Effector memory CD4-positive, alpha-beta T cell (primary cell): ENCODE measurements at places on chromosomes 3 and 15.

DNA sequence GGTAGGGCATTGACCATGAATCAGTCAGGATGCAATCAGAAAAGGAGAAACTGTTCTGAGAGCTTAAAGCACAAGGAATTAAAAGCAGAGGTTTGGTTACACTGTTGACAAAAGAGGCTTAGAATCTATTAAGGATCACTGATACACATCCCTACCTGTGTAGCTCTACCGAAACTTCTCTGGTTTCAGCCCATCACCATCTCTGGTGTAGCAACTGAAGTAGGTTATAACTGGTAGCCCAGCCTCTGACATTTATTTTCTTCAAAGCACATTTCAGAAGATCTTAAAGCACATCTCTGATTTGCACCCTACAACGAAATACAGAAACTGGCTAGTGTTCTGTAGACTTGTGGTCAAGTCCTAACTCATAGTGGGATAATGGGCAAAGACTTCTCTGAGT is 283.7 kb downstream of the GBE1 start:
- H3K4me1 ChIP-seq: no peaks in the 10 kb centered on the region
- H3K4me3 ChIP-seq: no peak overlapping the region
- no peak for DNase-seq
- H3K36me3 ChIP-seq: no peaks in the 10 kb centered on the region

- H3K4me1 ChIP-seq: no peaks in the 10 kb centered on the region
- H3K4me3 ChIP-seq: no peak overlapping the region
- H3K27me3 ChIP-seq: no peaks in the 10 kb centered on the region
- H3K36me3 ChIP-seq: no peaks in the 10 kb centered on the region
Measured at GRCh38 chr15:76073554-76073953, 13.8 kb downstream of the TMEM266 start.

DNA sequence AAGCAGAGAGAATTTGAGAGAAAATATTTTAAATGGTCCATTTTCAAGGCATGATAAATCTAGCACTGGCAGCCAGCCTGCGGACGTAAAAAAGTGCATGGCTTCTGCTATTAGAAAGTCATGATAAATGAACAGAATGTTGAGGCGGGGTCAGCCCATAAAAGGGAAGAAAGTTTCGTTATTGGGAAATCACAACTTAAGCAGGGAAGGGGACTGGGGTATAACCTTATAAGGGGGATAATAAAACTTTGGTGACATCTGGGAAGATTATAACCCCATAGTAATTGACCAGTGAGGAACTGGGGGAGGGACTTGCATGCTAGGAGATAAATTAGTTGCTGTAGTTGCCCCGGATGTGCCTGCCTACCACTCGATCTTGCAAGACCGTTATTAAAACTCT is 88.4 kb upstream of the PLSCR4 start:
- no peak overlapping the region for H3K27ac ChIP-seq

DNA sequence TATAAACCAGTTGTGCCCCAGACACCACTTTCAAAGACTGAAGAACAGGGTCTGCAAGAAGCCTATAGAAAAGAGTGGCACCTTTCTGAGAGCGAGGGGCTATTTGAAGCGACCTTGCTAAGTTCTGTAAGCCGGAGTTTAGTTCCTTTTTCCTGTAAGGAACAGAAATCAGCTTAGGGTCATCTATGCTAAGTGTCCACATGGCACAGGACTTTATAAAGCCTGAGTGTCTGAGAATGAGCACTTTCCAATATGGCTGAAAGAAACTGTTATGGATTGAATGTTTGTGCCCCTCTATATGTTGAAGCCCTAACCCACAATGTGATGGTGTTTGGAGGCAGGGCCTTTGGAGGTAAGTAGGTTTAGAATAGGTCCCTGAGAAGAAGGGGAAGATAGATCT is 4.0 kb upstream of the A4GNT start:
- H3K27ac ChIP-seq: no peak overlapping the region
- no peak overlapping the region for H3K4me3 ChIP-seq
- no peaks in the 10 kb centered on the region for H3K4me1 ChIP-seq

- H3K27ac ChIP-seq: no peak overlapping the region
- no peaks in the 10 kb centered on the region for H3K36me3 ChIP-seq
- H3K4me1 ChIP-seq: no peaks in the 10 kb centered on the region
- no peak overlapping the region for H3K4me3 ChIP-seq
Measured at GRCh38 chr15:97874139-97874538, 86.4 kb upstream of the ARRDC4 start.

GRCh38 chr3:150599611-150600297 is 3.4 kb upstream of the SELENOT start:
- H3K36me3 ChIP-seq: no peaks in the 10 kb centered on the region
- peaks cover 11% of the 10 kb centered on the region for H3K4me1 ChIP-seq
- H3K27me3 ChIP-seq: no peaks in the 10 kb centered on the region
- no peak overlapping the region for H3K4me3 ChIP-seq
- H3K27ac ChIP-seq: no peak overlapping the region

DNA sequence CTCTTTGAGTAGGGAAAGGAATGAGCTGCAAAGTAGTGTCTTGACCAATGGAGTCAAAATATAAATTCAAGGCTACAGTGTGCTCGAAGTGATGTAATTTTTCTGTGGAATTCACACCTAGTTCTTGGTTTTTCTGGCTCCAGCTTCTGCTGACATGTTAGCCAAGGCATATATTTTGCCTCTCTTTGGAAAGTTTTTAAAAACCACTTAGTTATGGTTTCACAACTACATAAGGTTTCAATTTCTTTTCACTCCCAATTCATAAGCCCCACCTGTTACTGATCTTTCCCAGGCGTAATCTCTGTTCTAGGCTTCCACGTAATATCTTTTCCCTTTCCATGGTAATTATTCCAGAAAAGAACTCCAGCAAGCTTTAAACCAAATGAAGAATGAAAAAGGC is 46.9 kb downstream of the GADL1 start:
- no peak overlapping the region for H3K4me3 ChIP-seq
- no peak for DNase-seq
- H3K27ac ChIP-seq: no peak overlapping the region

DNA sequence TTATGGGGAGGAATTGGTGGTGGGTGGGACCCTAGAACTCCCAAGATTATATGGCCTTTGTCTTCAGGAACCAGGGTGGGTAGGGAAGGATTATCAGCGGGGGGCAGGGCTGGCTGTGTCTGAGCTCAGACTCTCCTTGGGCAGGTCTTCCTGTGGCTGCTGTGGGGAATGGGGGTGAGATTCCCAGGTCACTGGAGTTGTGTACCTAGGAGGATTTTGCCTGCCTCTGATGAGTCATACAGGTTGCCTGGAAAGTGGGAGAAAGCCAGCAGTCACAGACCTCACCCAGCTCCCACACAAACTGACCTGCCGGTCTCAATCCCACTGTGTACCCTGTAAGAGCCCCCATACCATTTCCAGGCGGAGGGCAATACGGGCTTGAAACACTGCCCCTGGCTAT is 209.9 kb upstream of the CNTN3 start:
- H3K4me3 ChIP-seq: no peak overlapping the region
- no peaks in the 10 kb centered on the region for H3K27me3 ChIP-seq
- no peaks in the 10 kb centered on the region for H3K36me3 ChIP-seq
- no peak overlapping the region for H3K27ac ChIP-seq
- DNase-seq: no peak

GRCh38 chr3:63927422-63928280 is 15.5 kb upstream of the SCAANT1 start:
- DNase-seq: no peak
- no peaks in the 10 kb centered on the region for H3K4me1 ChIP-seq
- H3K36me3 ChIP-seq: peaks cover 9% of the 10 kb centered on the region
- H3K27me3 ChIP-seq: no peaks in the 10 kb centered on the region

- H3K36me3 ChIP-seq: no peaks in the 10 kb centered on the region
- H3K27ac ChIP-seq: no peak overlapping the region
- peaks cover 88% of the 10 kb centered on the region for H3K27me3 ChIP-seq
- peaks cover 41% of the 10 kb centered on the region for H3K4me1 ChIP-seq
Measured at GRCh38 chr15:89408372-89409183, 74.0 kb upstream of the POLG start.

DNA sequence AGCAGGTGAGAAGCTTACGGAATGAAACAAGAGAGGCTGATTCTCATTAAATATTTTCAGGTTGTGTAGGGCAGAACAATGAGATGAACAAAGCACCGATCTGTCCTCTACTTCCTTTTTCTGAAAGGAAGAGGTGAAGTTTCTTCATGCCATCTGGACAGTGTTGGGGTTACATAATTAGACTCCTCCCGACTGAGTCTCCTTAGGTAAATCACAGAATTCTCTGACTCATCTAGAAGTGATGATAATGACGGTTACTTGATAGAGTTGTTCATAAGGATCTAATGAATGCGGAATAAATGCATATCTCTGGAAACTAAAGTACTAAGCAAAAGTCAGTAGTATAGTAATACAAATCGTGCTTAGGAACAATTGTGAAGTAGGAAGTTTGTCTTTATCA is 21.2 kb downstream of the CRTC3 start:
- peaks cover 4% of the 10 kb centered on the region for H3K4me1 ChIP-seq
- DNase-seq: no peak
- H3K36me3 ChIP-seq: peaks cover 4% of the 10 kb centered on the region

- no peak for DNase-seq
- H3K27me3 ChIP-seq: peaks cover 44% of the 10 kb centered on the region
- no peaks in the 10 kb centered on the region for H3K4me1 ChIP-seq
- H3K36me3 ChIP-seq: no peaks in the 10 kb centered on the region
- no peak overlapping the region for H3K27ac ChIP-seq
Measured at GRCh38 chr3:123449102-123449996, 459 bp upstream of the ADCY5 start.

DNA sequence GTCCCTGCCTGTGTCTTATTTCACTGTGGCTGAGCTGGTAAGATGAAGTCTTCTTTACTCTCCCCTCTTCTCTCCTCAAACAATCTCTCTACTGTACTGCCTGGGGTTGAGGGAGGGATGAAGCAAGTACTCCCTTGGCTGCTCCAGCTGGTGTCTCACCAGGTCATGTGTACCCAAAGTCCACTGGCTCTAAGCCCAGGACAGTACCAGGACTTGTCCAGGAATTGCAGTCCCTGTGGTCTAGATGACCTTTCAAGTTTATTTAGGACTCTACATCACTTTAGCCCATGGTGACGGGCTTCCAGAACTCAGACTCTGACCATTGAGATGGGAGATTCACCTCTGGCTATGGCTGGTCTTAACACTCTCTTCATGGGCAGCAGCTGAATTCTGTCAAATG is 17.5 kb upstream of the SLC27A2 start:
- no peaks in the 10 kb centered on the region for H3K36me3 ChIP-seq
- H3K4me1 ChIP-seq: no peaks in the 10 kb centered on the region
- no peak overlapping the region for H3K27ac ChIP-seq
- H3K4me3 ChIP-seq: no peak overlapping the region
- H3K27me3 ChIP-seq: peaks cover 5% of the 10 kb centered on the region

- no peaks in the 10 kb centered on the region for H3K4me1 ChIP-seq
- no peaks in the 10 kb centered on the region for H3K36me3 ChIP-seq
- no peak for DNase-seq
- H3K27ac ChIP-seq: no peak overlapping the region
- no peak overlapping the region for H3K4me3 ChIP-seq
Measured at GRCh38 chr3:128707928-128708494, 18.0 kb upstream of the RAB7A start.

GRCh38 chr15:75843678-75844581 is 683 bp downstream of the UBE2Q2 start:
- H3K27me3 ChIP-seq: no peaks in the 10 kb centered on the region
- H3K36me3 ChIP-seq: no peaks in the 10 kb centered on the region
- H3K4me1 ChIP-seq: peaks cover 34% of the 10 kb centered on the region
- peak; percentile 28 for DNase-seq
- peak overlapping the region; percentile 87 for H3K4me3 ChIP-seq

- H3K27me3 ChIP-seq: no peaks in the 10 kb centered on the region
- no peaks in the 10 kb centered on the region for H3K36me3 ChIP-seq
- no peak within 1 kb of the TSS for H3K27ac ChIP-seq
- no peak within 1 kb of the TSS for H3K4me3 ChIP-seq
- DNase-seq: no peak
Measured at GRCh38 chr3:46717447-46718231, at the start of gene PRSS50. Gene PRSS50 (minus strand): TSS chr3:46717869. CDS start chr3:46717824, 45 bp downstream.

- no peaks in the 10 kb centered on the region for H3K27me3 ChIP-seq
- H3K36me3 ChIP-seq: peaks cover 34% of the 10 kb centered on the region
- H3K27ac ChIP-seq: no peak overlapping the region
- no peak for DNase-seq
Measured at GRCh38 chr3:47034868-47035489, 55.5 kb downstream of the NBEAL2 start.

DNA sequence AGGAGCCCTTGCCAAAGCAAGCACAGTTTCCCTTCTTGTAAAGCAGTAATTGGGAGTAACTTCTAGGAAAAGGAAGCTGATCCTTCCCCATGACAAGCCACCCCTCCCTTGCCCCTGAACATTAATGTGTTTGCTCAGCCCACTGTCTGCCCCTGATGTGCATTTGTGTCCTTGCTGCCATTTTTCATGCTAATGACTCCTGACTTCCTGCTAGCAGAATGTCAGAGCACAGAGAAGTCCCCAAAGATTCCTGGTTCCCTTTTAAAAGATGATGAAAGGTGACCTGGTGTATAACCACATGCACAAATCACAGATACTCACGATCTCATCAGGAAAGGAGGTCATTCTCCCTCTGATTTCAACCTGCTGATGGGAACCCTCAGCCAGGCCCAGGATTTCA is 44.2 kb upstream of the WNT5A start:
- no peak overlapping the region for H3K27ac ChIP-seq
- H3K4me3 ChIP-seq: no peak overlapping the region
- no peaks in the 10 kb centered on the region for H3K4me1 ChIP-seq
- H3K27me3 ChIP-seq: no peaks in the 10 kb centered on the region
- H3K36me3 ChIP-seq: no peaks in the 10 kb centered on the region
- no peak for DNase-seq

DNA sequence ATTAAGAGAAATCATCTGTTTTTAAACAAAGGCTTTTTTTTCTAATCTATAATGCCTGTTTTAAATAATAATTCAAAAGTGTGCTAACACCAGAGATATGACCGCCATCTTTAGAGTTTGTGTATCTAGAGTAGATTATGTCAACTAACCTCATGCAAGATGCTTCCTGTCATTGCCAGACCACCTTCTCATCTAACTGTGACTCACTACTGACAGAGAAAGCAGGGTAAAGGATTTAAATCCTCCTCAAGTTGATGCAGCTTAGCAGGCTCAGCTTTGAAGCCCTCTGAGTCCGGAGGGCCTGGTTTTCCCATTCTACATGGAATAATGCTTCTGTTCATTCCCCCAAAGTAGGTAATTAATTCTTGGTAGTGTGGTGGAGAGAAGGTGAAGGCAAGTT is 108.5 kb downstream of the ECT2 start:
- no peak for DNase-seq
- no peak overlapping the region for H3K4me3 ChIP-seq
- peaks cover 2% of the 10 kb centered on the region for H3K27me3 ChIP-seq
- no peaks in the 10 kb centered on the region for H3K4me1 ChIP-seq
- no peak overlapping the region for H3K27ac ChIP-seq

- no peak for DNase-seq
- H3K4me1 ChIP-seq: peaks cover 57% of the 10 kb centered on the region
- H3K27me3 ChIP-seq: no peaks in the 10 kb centered on the region
- H3K27ac ChIP-seq: peak overlapping the region; percentile 46
Measured at GRCh38 chr3:50623840-50624474, 7.0 kb downstream of the MAPKAPK3 start.

GRCh38 chr3:183328164-183328563 is 75.1 kb downstream of the B3GNT5 start:
- H3K27me3 ChIP-seq: no peaks in the 10 kb centered on the region
- no peaks in the 10 kb centered on the region for H3K36me3 ChIP-seq
- H3K4me3 ChIP-seq: no peak overlapping the region
- DNase-seq: no peak

- H3K27ac ChIP-seq: no peak overlapping the region
- no peak overlapping the region for H3K4me3 ChIP-seq
- H3K4me1 ChIP-seq: peaks cover 8% of the 10 kb centered on the region
Measured at GRCh38 chr15:63539521-63539920, 35.1 kb downstream of the USP3 start.

GRCh38 chr3:42052484-42053351 is 38.4 kb upstream of the TRAK1 start:
- no peak overlapping the region for H3K27ac ChIP-seq
- H3K27me3 ChIP-seq: no peaks in the 10 kb centered on the region
- H3K4me1 ChIP-seq: no peaks in the 10 kb centered on the region
- no peak for DNase-seq
